ENCODE measurements at places on chromosomes 3 and 15.

DNA sequence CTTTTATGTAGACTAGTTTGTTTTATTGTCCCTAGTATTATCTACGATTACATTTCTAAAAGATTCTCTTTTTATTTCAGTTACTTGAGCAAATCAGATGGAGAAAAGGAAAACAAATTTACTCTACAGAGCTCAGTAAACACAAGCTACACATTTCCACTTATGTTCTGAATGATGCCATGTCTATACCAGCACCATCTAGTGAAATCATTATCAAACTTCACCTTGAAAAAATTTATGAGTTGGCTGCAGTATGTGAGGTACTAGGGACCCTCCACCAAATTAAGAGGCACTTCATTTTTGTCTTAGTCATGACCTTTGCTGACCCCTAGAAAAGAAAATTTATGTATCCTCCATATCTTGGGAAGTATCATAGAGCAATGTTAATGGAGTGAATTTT, 827.4 kb downstream of the SI start:
- DNase-seq: no peak

DNA sequence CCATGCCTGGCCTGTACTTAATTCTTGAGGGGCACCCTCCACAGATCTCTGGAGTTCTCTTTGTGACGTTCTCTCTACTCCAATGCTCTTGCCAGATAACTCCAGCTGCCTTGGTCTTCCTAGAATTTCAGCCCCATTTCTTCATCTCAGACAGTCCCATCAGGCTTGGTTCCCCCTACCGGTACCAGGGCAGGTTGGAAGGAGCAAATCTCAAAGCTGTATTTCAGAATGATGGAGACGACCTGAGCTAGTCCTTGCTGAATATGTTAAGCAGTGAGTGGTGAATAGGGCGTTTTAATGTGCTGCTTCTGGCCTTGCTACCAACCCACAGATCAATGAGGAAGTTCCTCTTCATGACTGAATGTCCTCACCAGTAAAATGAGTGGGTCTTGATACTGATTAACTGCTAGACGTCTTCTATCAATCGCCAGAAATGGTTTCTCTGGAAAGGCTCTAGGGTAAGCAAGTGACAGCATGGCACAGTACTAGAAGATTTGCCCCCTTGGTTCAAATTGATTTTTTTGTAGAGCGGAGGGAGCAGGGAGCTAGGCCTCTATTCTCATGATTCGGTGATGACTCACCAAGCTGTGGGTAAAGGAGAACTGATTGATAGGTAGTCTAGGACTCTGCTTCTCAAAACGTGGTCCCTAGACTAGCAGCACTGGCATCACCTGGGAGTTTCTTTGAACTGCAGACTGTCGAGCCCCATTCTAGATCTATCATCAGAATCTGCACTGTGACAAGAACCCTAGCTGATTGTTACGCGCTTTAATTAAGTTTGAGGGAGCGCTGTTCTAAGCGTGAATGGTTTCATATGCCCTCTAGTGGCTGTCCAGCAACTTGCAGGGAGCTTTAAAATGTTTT, 67.8 kb downstream of the UBP1 start:
- DNase-seq: no peak

GRCh38 chr3:162994165-162994564, 1497.6 kb downstream of the OTOL1 start:
- DNase-seq: no peak

DNA sequence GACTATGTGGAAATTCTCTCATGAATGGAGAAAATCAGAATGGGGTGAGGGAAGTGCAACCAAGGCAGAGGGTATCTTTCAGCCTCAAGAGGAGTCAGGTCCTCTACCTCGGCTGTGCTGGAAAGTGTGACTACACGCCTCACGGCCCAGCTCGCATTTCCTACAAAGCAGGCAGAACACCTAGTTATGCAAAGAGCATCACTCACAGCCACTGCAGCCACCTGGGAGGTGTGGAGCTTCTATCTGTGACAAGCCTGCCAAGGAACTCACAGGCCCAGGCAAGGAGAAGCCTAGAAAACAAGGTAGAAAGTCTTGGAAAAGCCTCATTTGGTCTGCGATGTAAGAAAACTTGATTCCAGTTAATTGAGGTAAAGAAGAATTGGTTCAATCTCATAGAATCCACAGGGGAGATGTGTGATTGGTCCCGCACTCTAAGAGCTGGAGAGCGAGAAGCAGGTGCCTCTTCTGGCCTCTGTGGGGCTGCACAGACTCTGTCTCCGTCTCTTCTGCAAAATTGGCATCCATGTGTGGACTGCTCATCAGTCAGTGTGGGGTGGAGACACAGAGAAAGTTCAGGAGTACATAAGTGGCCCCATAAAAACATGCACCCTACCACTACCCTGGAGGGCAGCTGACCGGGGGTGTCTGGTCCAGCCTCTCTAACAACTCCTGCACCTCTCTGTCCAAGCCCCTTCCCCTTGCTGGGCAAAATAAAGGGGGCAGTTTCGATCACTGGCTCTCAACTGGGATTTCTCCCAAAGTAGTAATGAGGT, 76.8 kb downstream of the TAMM41 start:
- DNase-seq: no peak

- no peak for DNase-seq
Measured at GRCh38 chr3:68287101-68287500, 632.7 kb upstream of the SUCLG2 start.

- DNase-seq: no peak
Measured at GRCh38 chr3:188211476-188211875, 57.5 kb downstream of the LPP start.

DNA sequence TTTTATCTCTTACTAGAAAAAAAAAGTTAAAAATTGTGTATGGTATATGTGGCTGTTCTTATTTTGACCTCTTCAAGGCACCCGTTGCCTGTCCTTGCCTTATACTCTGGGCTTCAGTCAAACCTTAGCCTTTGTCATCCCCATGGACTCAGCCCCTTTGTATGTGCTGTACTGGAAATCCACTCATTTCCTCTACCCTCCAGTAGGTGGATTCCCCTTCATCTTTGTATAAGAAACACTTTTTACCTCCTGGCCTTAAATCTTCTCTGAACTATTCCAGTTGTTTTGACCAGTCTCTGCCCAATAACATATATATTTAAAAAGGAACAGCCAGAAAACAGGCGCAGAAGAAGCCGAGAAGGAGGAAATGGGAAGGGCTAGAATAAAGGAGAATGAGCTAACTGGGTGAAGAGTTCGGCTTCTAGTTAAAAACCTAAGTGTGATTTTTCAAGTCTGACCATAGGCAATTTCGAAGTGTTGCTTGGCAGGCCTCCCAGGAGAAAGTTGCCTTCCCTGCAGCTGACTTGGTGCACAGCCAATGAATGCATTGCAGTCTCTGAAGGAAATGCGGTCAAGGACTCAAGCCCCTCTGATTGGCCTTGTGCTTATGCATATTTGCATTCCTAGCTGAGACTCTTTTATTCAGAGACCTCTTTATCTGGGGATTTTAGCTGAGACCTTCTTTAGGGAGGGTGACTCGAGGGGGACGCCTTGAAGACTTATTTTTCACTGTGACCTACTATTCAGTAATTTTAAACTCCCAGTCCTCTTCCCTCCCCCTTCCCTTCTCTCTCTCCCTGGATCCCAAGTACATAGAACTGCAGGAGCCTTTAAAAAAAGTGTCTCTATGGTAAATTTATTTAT, 277.4 kb downstream of the ROBO1 start:
- DNase-seq: peak; percentile 88
